PC-3 (cell line): ENCODE measurements at places on chromosomes 1 and 21. TPM values are rescaled to one million over a fixed set of nuclear protein-coding genes. Genes with fewer than 3 reads are reported as not detected.

COA7 gene
- total RNA-seq, result 13.0 and 17.6 TPM in 2 replicates

GRCh38 chr1:154541231-154541630 is 17.2 kb downstream of the UBE2Q1 start:
- no peaks in the 10 kb centered on the region for H3K36me3 ChIP-seq
- H3K4me3 ChIP-seq, result no peak overlapping the region
- no peaks in the 10 kb centered on the region for H3K4me1 ChIP-seq
- H3K27me3 ChIP-seq, result peaks cover 45% of the 10 kb centered on the region

GRCh38 chr1:210697185-210697584 is 368.5 kb downstream of the HHAT start:
- H3K36me3 ChIP-seq, result no peaks in the 10 kb centered on the region
- H3K27ac ChIP-seq, result no peak overlapping the region
- no peak overlapping the region for H3K4me3 ChIP-seq
- DNase-seq, result no peak
- peaks cover 37% of the 10 kb centered on the region; the same call in 1 of the 2 replicates for H3K27me3 ChIP-seq
- no peaks in the 10 kb centered on the region for H3K4me1 ChIP-seq

OR10K2 gene
- total RNA-seq, result not detected in 2 replicates

GRCh38 chr1:70134148-70134547 is 71.2 kb downstream of the LRRC40 start:
- H3K36me3 ChIP-seq, result no peaks in the 10 kb centered on the region
- H3K27ac ChIP-seq, result no peak overlapping the region
- H3K4me3 ChIP-seq, result no peak overlapping the region
- no peaks in the 10 kb centered on the region for H3K4me1 ChIP-seq
- DNase-seq, result peak; percentile 7

DNA sequence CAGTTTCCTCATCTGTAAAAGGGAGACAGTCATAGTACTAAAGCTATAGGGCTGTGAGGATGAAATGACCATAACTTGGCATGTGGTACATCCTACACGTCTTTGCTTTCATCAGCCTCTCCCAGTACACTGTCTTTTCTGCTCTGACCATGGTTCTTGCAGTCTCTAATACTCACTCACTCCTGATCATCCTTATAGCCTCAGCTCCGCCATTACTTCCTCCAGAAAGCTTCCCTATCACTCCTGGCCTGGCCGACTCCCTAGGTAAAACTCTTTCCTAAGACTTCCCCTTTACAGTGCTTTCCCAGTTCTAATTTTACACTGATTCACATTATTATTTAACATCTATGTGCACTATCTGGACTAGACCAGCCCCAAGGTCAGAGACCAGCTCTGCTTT is 5.0 kb upstream of the MRPL24 start:
- H3K4me3 ChIP-seq, result peak overlapping the region; percentile 69; the same call in 1 of the 2 replicates
- H3K27ac ChIP-seq, result peak overlapping the region; percentile 99
- H3K36me3 ChIP-seq, result peaks cover 45% of the 10 kb centered on the region
- DNase-seq, result no peak

RAB3GAP2 gene
- 16.7 and 19.9 TPM in 2 replicates for total RNA-seq

GRCh38 chr1:25109531-25109951 is 122.8 kb downstream of the SYF2 start:
- DNase-seq, result no peak
- no peaks in the 10 kb centered on the region for H3K4me1 ChIP-seq
- H3K27me3 ChIP-seq, result no peaks in the 10 kb centered on the region
- H3K4me3 ChIP-seq, result no peak overlapping the region
- no peak overlapping the region for H3K27ac ChIP-seq

DNA sequence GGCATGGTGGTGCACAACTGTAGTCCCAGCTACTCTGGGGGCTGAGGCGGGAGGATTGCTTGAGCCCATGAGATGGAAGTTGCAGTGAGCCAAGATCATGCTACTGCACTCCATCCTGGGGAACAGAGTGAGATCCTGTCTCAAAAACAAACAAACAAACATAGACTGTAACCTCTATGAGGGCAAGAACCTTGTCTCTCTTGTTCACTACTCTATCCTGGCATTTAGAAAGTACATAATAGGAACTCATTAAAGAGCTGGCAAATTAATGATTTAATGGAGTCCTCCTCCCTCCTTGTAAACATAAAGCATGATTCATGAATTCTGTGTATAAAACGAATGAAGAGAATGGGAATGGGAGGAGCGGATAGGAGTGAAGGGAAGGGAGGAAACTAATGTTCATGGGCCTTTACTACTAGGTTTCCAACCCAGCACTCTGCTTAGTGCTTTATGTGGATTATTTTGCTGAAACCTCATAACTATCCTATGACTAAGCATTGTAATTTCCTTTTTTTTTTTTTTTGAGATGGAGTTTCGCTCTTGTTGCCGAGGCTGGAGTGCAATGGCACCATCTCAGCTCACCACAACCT is 8.6 kb downstream of the LMOD1 start:
- peak; percentile 49 for DNase-seq
- peaks cover 6% of the 10 kb centered on the region; the same call in 1 of the 2 replicates for H3K4me1 ChIP-seq
- no peaks in the 10 kb centered on the region for H3K36me3 ChIP-seq
- no peak overlapping the region for H3K4me3 ChIP-seq

DNA sequence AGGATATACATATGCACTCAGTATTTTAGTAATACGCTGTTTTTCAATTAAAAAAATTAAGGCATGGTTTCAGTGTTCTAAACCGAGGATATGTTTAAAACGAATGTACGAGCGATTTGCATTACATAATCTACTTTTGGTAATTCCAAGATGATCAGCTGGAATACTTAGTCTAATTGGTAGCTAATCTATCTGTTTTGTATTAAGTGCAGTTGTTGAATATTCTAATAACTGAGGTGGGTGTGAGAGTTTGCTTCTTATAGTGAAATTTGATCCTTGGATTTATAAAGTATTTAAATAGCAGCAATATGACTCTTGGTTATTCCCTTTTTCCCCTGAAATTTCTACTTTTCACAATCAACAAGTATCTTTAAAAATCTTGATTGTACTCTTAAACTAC is 1.3 kb downstream of the RNF2 start:
- H3K27ac ChIP-seq, result no peak overlapping the region
- H3K4me3 ChIP-seq, result peak overlapping the region; percentile 97
- no peaks in the 10 kb centered on the region for H3K36me3 ChIP-seq
- H3K27me3 ChIP-seq, result no peaks in the 10 kb centered on the region
- peaks cover 19% of the 10 kb centered on the region for H3K4me1 ChIP-seq
- DNase-seq, result no peak
